Fibroblast of the aortic adventitia (primary cell): ENCODE measurements at places on chromosomes 2 and 18. TPM values are rescaled to one million over a fixed set of nuclear protein-coding genes. Genes with fewer than 3 reads are reported as not detected.

DNA sequence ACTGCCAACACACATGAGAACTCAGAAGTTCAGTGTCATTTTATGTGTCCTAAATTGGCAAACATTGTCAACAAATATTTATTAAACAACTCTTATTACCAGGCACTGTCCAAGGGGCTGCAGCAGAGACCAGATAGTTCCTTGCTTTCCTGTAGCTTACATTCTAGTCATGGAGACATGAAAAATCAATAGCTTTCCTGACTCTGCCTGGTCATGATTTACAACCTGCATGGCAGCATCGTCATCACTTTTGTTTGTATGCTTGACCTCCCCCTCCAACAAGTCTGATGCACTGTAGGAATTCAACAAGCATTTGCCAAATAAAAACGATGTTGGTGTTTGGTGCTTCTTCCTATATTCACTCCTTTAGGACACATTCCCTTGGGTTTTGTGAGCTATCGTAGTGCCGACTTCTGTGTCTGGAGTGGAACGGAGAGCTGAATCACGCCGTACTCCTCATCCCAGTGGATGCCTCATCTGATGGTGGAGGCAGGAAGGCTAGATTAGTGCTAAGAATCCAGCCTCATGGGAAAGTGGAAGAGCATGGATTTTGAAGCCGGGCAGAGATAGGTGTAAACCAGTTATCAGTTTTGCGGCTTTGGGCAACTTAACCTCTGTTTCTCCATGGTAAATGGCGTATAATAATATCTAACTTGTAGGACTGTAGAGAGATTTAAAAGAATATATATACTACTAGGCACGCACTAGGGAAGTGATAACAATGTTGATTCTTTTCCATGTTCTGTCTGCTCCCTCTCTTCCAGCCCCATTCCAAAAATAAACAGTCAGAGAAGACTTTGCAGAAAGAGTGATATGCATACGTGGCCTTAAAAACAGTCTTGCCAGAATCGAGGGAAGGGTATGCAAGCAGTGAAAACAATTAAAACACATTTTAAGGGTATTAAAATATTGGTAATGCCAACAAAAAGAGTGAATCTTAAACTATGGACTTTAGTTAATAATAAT, 120.5 kb upstream of the ZFP36L2 start:
- DNase-seq: no peak

GRCh38 chr2:151878655-151879563, 50.7 kb upstream of the ARL5A start:
- peak; percentile 44 for DNase-seq

GRCh38 chr18:46718501-46719341, 38.1 kb downstream of the ST8SIA5 start:
- peak; percentile 74 for DNase-seq

GRCh38 chr2:230586328-230586982, 126.2 kb upstream of the CAB39 start:
- peak; percentile 36 for DNase-seq

GRCh38 chr18:46555213-46555612, 101.8 kb downstream of the LOXHD1 start:
- DNase-seq: no peak

The SCTR gene
- not detected in 2 replicates for total RNA-seq

The NLRC4 gene
- total RNA-seq: not detected in 2 replicates

The EN1 gene
- total RNA-seq: 0.63 and 0.90 TPM in 2 replicates
